OCI-M1 (cell line): ENCODE measurements at places on chromosomes 16 and 17.

GRCh38 chr17:307741-308507, 44.7 kb downstream of the RPH3AL start:
- DNase-seq, result no peak

- DNase-seq, result no peak
Observed at GRCh38 chr16:83233153-83233552, 574.6 kb upstream of the HSBP1 start.

DNA sequence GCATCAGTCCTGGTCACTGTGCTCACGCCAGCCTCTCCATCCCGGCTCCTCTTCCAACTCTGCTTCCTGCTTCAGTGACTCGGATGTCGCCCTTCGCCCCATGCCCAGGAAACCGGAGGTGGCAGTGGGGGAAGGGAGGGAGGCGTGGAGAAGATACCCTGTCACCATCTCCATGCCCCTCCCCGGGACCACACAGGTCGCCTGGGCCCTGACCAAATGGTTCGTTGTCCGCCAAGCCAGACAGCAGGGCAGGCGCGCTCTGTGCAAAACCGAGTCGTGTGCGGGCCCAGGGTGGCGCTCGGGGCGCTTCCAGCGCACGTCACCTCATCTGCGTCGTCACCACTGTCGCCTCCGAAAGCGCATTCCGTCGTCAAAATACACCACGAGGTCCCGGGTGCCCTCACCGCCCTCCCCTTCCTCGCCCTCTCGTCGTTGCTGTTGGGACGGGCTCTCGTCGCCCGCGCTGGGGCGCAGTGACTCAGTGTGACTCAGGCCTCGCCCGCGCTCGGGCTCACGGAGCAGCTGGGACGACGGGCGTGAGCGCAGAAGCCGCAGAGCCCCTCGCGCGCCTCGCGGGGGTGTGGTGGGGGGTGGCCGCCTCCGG, 39.2 kb downstream of the ZNF778 start:
- DNase-seq, result no peak

DNA sequence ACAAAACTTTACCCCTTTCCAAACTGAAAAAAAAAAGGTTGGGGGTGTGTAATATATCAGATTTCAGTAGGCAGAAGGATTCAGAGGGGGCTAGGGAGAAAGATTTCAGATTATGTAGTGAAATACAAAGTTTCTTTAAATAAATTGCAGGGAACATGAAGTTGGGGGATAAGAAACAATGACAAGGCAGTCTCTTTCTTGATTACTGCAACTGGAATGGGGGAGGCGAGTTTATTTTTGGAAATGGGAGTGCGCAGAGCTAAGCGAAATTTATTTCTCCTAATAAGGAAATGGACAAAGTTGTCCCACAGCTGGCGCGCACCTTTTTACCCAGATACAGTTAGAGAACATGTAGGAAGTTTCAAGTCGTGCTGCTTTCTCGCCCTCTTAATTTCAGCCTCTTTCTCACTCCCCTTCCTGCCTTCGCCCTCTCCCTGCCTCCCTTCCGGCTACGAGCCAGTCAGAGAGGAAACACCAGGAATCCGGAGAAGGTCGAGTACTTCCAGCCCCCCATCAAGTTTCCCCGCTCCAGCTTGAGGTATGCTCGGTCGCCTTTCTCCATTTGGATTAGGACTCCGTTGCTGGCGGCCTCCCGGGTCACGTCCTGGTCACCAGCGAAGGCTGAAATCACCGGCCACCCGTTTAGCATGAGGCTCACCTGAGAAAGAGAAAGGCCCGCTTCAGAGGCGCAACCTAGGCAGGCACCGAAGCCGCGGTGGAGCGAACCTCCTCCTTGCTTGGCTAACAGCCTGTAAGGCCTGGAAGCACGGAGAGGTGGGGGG, 2.5 kb downstream of the CBLN1 start:
- DNase-seq, result no peak

DNA sequence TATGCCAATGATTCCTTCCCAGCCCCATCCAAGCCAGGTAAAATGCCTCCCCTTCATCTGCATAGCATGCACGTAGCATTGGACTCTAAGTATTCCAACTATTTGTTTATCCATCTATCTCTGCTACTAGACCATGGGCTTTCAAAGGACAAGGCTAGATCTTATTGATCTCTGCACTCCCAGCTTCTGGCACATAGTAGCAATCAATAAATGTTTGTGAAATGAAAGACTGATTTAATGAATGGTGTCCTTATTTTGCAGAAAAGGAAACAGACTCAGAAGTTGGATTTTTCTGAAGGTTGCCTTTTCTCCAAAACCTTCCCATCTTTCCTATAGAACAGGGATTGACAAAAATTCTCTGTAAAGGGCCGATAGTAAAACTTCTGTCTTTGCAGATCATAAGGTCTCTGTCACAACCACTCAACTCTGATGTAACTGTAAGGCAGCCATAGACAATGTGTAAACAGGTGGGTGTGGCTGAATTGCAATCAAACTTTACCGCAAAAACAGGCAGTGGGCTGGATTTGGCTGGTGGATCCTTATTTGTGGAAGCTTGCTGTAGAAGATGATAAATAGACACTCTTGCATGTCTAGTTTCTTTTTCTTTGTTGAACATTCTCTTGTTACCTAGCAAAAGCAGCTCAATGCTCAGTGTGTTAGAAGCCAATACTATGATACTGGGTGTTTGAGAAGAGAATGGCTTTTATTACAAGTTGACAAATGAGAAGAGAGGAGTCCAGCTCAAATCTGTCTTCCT, 7.6 kb upstream of the CMTR2 start:
- peak; percentile 19 for DNase-seq

- DNase-seq, result no peak
Observed at GRCh38 chr16:18049547-18050133, 286.9 kb downstream of the NPIPA8 start.

- DNase-seq, result no peak
Observed at GRCh38 chr17:80384078-80384960, 30.6 kb upstream of the ENDOV start.

DNA sequence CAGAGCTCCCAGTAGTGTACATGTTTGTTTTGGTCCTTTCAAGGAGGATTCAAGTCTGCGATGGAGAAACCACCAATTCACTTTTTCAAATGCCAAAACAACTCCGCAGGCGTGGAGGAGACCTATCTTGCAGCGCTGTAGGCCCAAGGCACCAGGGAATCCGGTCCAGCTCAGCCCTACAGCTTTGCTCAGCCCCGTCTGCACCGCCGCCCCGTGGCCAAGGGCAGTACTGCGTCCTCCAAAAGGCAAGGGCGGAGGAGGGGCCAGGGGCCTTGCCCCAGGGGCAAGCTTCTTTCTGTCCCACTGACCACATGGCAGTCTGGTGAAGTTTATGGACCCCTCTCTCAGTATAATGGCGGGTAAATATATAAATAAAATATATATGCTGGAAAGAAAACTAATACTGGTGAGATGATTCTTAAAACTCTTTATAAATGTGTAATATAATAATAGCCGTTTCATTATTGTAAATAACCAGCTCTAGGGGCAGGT, 709 bp upstream of the CD300LG start:
- DNase-seq, result peak; percentile 89

- no peak for DNase-seq
Observed at GRCh38 chr16:88047462-88047861, 96.2 kb downstream of the BANP start.

DNA sequence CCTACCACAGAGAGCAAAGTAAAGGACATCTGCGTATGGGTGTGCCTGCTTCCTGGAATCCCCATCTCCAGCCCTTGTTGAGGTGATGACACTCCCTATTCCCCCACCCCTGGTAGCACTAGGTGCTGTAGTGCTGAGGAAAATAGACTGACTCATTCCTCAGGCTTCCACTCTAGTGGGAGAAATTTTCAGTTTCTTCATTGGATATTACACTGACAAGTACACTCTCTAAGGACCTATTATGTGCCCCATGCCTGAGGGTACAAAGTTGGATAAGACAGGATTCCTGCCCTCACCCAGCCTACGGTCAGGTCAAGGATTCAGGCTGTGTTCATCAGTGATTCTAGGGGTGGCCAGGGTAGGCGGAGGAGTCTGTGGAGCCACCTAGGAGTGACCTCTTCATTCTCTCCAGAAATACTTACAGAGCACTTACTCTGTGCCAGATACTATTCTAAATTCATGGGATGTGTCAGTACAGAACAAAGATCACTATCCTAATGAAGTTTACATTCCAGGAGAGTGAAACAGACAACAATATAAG, 4.5 kb upstream of the ZC3H7A start:
- DNase-seq, result no peak

GRCh38 chr17:50027172-50027880, 28.6 kb upstream of the ITGA3 start:
- DNase-seq, result no peak

GRCh38 chr17:75854881-75855309, 240 bp downstream of the WBP2 start:
- no peak for DNase-seq

- DNase-seq, result no peak
Observed at GRCh38 chr17:48123776-48124388, 16.3 kb downstream of the SNX11 start.

GRCh38 chr17:79131701-79132100, 57.1 kb downstream of the ENGASE start:
- DNase-seq, result no peak

GRCh38 chr17:17653343-17653742, 27.9 kb upstream of the RAI1 start:
- no peak for DNase-seq

- peak; percentile 23 for DNase-seq
Observed at GRCh38 chr17:61799812-61800484, 63.4 kb downstream of the BRIP1 start.

DNA sequence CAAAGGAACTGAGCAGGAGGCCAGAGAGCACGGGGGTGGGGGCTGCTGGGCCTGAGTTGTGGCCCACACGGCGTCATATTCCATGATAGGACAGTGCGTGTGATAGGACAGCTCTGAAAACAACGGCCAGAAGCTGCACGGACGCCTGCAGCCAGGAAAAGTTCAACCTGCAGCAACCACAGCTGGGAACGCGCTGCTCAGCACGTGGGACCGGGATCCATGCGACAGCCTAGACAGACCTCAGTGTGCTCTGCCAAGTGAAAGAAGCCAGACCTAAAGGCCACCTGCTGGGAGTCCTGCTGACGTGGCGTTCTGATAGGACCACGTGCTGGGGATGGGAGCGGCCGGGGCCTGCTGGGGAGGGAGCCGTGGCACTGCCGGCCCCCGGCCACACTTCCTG, 21.6 kb downstream of the CTU2 start:
- no peak for DNase-seq

GRCh38 chr16:53341792-53342191, 92.5 kb upstream of the RBL2 start:
- DNase-seq, result no peak

DNA sequence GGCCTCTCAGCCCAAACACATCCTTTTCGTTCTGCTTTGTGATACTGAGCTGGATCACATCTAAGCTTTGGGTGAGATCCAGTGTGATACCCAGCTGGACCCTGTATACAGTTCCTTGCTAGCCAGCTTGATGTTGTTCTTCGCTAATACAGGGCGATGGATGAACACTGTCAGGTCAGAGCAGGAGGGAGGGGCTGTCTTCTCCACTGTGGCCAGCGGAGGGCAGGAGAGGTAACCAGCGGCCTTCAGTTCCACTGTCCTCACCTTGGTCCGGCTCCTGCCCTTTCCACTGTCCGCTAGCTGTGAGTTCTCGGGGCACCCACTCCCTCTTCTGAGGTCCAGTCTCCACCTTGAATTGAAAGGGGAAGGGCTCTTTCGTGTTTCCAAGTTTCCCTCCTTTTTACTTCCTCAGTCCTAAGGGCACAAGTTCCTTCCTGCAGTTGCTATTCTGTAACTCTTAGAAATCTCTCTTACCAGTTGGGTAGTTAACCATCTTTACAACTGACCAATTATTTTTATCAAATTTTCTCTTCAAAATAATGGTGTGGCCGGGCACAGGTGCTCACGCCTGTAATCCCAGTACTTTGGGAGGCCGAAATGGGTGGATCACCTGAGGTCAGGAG, 3.0 kb upstream of the ZNF213 start:
- DNase-seq, result peak; percentile 73

GRCh38 chr16:528111-529011, 849 bp downstream of the CAPN15 start:
- peak; percentile 44 for DNase-seq

GRCh38 chr17:20987511-20987910, 55.3 kb downstream of the USP22 start:
- DNase-seq, result no peak

- no peak for DNase-seq
Observed at GRCh38 chr17:72120642-72121163, at the start of gene SOX9. Gene SOX9 (plus strand): TSS chr17:72121020. CDS start chr17:72121392, 372 bp downstream.

- DNase-seq, result no peak
Observed at GRCh38 chr17:50683434-50684287, 24.1 kb downstream of the ANKRD40 start.

GRCh38 chr17:77288115-77288619, 147.4 kb downstream of the SEC14L1 start:
- no peak for DNase-seq

DNA sequence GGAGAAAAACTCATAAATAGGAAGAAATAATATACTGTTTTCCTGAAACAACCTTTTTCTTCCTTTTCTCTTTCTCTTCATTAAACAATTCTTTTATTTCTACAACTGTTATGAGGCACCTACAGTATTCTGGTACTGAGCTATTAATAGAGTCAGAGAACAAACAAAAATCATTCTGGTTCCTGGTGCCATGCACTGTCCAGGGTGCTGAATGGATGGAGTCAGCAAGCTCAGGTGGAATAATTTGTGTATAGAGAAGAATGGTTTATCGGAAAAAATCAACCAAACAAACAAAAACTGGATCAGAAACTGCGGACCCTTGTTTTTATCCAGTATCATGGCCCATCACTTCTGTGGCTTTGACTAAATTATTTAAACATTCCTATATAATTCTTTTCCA, 430.3 kb upstream of the GOT2 start:
- peak; percentile 8 for DNase-seq

GRCh38 chr17:66381701-66382362, 79.4 kb downstream of the PRKCA start:
- no peak for DNase-seq

DNA sequence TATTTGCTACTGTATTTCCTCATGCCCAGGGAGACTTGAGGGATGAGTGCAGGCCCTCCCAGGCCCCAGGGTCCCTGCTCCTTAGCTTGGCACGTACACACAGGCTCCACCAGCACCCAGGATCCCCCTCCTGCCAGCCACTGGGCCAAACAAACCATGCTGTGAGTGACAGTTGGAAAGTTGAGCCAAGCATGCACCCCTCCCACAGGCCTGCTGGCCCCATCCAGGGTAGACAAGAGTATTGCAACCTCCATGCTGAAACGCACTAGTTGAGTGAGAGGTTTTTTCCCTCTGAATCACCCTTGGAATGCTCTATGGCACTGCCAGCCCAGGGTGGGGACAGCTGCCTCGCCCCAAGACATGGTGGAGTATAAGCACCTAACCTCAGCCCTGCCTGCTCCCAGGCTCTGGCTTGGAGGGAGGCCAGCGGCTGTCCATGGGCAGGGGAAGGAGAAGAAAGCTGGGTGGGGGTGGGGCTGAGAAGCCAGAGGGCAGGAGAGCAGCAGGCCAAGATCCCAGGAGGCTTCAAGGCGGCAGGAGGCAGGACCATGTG, 49.6 kb downstream of the PITPNM3 start:
- no peak for DNase-seq

DNA sequence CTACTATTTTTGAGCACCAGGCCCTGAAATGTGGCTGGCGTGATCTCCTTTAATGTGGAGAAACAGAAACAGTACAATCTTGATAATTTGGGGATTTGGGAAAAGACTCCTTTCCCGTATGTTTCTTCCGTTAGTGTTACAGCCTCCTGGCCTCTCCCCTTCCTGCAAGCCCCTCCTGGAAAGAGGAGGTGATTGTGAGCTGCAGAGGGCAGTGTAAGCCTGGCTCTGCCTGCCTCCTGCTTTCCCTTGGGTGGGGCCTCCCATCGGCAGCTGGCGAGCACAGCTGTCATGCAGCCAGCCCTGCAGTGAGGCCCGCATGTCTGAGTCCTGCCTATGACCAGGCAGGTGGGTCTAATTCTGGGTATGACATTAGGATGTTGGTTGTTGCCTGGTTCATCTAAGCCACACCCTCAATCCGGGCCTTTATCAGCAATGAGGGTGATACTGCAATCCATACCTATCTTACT, 48.7 kb upstream of the WSB1 start:
- peak; percentile 92 for DNase-seq
